ENCODE measurements at places on chromosomes 13 and 19. TPM values are rescaled to one million over a fixed set of nuclear protein-coding genes. Genes with fewer than 3 reads are reported as not detected.
A peak's percentile ranks its signal among the peaks of the same experiment; 100 is the strongest.

GRCh38 chr19:54158812-54159351 lies 639 bp downstream of the LENG1 start:
- no peak for DNase-seq

DNA sequence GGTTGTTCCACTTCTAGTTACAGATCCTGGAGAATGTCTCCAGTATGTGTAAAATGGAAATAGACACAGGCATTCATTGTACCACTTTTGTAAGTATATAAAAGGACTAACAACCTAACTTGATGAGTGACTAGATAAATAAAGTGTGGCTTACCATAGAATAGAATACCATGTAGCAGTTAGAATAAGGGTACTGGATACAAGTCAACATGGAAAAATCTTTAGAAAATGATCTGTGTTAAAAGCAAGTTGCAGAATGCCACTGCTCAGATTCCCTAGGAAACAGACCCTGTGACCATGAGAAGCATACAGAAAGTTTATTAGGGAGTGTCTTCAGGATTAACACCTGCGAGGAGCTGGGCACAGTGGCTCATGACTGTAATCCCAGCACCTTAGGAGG lies 25.9 kb upstream of the RNASEH2B start:
- DNase-seq = no peak

GRCh38 chr13:106573868-106574267 lies 5.9 kb upstream of the ARGLU1 start:
- DNase-seq = peak; percentile 43

GRCh38 chr13:109665781-109666249 lies 120.6 kb downstream of the IRS2 start:
- no peak for DNase-seq

GRCh38 chr19:15782211-15782610 lies 5.2 kb upstream of the OR10H5 start:
- DNase-seq = no peak

GRCh38 chr13:90884066-90884465 lies 463.4 kb upstream of the MIR17HG start:
- no peak for DNase-seq

GRCh38 chr13:74442751-74443150 lies 308.5 kb upstream of the KLF12 start:
- no peak for DNase-seq

DNA sequence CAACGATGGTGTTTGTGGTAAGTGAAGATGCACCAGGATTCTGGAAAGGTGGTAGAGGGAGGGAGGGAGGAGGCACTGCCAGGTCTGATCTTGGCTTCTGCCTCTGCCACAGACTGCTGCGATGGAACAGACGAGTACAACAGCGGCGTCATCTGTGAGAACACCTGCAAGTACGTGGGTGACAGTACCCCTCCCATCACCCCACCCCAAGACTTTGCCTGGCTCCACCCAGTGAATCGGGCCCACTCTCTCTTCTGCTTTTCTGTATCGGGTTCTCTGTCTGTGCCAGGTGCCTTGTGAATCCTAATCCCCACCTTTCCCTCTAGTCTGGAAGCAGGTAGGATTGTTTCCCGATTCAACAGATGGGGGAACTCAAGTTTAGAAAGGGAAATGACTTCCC lies 2.5 kb downstream of the PRKCSH start:
- no peak for DNase-seq

DNA sequence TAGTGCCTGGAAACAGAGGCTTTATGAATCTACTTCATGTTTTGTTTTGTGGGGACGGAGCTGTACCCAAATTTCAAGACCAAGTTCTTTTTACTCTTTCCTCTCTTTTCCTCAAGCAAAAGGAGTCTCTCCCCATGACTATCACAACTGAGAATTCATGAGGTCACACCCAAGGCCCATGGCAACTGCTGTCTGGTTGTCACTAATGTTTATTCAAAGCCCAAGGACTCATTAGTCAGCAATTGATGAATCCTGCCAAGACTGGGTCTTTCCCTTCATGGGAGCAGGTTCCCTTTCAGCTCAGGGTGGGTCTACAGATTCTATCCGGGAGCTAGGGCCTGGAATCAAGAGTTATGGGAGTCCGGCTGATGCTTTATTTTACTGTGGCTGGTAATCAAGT lies 441.5 kb upstream of the PCDH20 start:
- DNase-seq = no peak

GRCh38 chr19:33094436-33095067 lies 13.6 kb downstream of the GPATCH1 start:
- no peak for DNase-seq

DNA sequence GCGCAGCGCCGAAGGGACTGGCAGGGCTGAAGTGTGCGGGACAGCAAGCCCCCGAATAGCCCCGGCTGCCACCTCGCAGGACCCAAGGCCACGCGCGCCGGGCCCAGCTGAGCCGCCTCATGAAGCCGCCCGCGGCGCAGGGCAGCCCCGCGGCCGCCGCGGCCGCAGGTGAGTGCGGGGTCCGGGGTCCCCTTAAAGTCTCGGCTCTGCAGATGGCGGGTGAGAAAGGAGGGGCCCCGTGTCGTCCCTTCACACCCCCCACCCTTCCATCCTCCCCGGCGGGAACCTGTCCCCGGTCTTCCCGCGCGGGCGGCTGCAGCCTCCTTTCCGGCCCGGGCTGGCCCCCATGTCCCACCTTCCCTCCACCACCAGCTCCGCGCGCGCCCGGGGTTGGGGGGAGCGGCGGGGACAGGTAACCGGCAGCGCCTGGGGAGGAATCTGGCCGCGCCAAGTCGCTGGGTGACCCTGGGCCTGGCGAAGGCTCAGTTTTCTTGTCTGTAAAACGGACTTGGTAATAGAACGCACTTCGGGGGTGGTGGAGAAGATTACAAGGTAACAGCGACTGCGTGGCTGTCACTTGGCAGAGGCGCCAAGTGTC lies 338 bp downstream of the RGCC start:
- no peak for DNase-seq

GRCh38 chr19:3867971-3868769 lies 668 bp downstream of the ZFR2 start:
- DNase-seq = no peak

DNA sequence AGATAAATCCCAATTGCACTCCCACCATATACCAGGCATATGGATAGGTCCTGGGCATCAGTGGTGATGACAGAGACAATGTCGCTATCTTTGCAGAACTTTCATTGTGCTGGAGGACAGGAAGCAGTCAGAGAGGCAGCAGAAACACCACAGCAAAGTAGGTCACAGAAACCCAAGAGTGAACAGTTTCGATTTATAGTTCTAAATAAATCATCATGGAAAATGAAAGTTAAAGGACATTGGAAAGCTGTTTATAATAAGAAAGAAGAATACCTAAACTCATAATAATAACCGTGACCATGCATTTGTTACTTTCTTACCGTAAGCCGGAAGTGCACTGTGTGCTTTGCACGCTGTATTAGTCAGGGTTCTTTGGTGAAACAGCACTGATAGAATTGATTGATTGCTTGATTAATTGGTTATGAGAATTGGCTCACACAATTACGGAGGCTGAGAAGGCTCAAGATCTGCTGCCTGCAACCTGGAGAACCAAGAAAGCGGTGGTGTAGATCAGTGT lies 38.9 kb downstream of the ALOX5AP start:
- no peak for DNase-seq

GRCh38 chr19:56508290-56508778 lies 679 bp downstream of the ZNF471 start:
- DNase-seq = no peak

- peak; percentile 17 for DNase-seq
Measured at GRCh38 chr19:34172661-34173192, 423 bp downstream of the LSM14A start.

- DNase-seq = no peak
Measured at GRCh38 chr13:94318418-94318817, 161.1 kb downstream of the DCT start.

GRCh38 chr13:91375116-91375729 lies 23.2 kb upstream of the GPC5 start:
- no peak for DNase-seq

DNA sequence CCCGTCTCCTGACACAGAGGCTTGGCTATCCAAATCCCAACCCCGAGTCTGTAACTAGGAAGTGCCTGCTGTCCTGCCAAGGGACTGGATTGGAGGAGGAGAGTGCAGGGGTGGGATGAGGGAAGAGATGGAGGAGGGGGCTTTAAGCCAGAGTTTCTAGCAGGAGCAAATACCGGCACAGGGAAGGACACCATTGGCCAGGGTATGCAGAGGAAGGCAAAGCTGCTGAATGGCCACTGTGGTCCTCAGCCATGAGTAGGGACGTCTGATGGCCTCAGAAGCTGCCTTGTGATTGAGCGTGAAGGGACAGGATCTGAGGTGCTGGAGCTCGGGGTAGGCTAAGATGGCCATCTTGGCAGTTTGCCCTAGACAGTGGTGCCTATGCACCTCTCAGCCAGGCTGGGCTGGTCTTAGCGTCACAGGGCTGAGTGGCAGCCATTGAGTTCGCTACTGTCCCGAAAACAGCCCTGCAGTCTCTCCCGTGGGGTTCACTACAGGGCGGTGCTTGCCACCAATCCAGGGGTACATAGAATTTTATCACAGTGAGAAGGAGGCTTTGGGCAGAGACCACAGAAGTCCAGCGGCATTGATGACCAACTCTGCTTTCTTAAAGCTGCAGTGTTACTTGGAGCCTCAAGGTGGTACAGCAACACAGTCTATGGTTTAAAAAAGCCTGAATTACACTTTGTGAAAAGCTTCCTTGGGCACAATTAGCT lies 61.8 kb downstream of the AKAP11 start:
- DNase-seq = no peak

DNA sequence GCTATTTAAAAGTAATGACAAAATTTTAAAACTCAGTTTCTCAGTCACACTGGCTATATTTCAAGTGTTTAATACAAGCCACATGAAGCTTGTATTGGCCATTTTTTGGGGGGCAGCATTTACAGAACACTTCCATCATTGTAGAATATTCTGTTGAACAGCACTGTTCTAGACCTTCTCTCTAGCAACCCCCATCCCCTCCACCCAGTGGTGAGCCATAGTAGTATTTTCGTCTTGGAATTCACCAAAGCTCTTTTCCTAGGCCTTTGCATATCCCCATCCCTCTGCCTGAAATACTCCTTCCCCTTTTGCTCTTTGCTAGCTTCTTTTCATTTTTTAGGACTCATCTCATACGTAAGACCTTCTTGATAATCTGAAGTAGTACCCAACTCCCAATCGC lies 99.5 kb downstream of the ZC3H13 start:
- DNase-seq = no peak

- no peak for DNase-seq
Measured at GRCh38 chr13:51913421-51914136, 51.8 kb downstream of the CCDC70 start.

DNA sequence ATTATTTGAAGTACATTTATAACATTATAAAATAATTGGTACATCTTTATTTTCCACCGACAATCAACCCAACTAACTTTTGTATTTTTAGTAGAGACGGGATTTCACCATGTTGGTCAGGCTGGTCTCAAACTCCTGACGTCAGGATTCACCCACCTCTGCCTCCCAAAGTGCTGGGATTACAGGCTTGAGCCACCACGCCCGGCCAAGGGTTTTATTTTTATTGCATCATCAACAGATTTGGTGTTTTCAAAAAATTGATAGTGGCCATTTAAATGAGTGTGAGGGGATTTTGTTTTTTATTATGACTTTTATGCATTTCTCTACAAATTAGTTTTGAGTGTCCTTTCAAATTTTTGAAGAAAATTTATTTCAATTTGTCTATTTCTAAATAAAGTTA lies 10.6 kb downstream of the ZNF726 start:
- DNase-seq = no peak

- peak; percentile 66 for DNase-seq
Measured at GRCh38 chr13:39317291-39317690, 279.0 kb downstream of the NHLRC3 start.

- DNase-seq = no peak
Measured at GRCh38 chr19:30228113-30228834, 143.9 kb upstream of the ZNF536 start.

DNA sequence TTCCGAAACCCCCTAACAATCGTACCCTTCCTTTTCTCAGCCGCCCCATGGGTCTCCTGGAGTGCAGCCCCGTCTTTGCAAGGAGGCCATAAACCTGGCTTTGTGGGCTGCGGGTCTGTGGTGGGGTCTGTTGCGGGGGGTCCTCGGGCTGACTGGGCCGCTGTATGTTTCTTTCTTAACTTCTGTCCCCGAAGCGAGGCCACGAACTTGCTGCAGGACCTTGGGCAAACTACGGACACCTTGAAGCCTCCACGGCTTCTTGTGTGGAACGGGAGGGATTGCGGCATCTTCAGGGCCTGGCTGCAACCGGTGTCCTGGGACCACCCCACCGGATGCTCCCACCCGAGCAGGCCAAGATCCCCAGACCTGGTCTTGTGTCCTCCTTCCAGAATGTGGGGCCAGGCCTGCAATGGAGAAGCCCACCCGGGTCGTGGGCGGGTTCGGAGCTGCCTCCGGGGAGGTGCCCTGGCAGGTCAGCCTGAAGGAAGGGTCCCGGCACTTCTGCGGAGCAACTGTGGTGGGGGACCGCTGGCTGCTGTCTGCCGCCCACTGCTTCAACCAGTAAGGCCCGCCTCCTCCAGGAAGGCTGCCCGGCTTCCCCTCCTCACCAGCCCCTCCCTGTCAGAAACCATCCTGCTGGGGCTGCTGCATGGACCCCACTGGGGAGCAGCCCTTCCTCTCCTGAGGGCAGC lies 12.0 kb downstream of the TIMM13 start:
- DNase-seq = no peak

DNA sequence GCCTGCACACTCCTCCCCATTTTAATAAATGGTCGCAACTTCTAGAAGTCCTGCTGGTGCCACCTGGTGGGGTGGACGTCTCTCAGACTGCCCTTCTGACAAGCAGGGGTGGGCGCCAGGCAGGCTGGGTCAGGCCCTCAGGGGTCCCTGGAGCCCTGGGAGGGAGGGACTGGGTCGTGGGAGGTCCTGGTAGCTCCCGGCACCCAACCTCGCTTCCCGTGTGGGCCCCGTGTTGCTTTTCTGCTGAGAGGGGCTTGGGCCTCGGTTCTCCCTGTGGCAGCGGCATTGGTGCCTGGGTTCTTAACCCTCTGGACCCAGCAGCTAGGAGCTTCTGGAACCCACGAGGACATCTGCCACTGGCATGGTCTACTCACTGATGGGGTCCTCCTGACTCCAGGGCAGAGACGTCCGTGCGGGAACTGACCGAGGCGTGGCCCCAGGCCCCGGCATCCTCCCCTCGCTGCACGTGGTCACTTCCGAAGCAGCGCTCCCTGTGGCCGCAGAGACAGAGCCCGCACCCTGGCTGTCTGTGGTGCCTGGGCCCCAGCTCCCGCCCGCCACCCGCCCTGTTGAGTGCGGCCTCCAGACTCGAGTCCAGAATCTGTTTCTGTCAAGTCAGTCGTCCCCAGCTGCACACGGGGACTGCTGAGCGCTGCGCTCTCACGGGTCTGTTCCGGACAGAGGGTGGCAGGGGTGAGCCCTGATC lies 6.0 kb upstream of the TMPRSS9 start:
- DNase-seq = no peak

KLK10 gene
- total RNA-seq = 4.1 TPM

OR7C1 gene
- total RNA-seq = not detected

ZNF497 gene
- total RNA-seq = not detected

ANKRD27 gene
- 36.2 TPM for total RNA-seq

EPS8L1 gene
- 5.6 TPM for total RNA-seq

P2RY11 gene
- 1.5 TPM for total RNA-seq

RANBP3 gene
- 98.1 TPM for total RNA-seq

THOP1 gene
- 51.8 TPM for total RNA-seq

PRX gene
- 3.3 TPM for total RNA-seq

ADM5 gene
- total RNA-seq = 1.5 TPM
